ENCODE measurements at places on chromosomes 1 and 21.

DNA sequence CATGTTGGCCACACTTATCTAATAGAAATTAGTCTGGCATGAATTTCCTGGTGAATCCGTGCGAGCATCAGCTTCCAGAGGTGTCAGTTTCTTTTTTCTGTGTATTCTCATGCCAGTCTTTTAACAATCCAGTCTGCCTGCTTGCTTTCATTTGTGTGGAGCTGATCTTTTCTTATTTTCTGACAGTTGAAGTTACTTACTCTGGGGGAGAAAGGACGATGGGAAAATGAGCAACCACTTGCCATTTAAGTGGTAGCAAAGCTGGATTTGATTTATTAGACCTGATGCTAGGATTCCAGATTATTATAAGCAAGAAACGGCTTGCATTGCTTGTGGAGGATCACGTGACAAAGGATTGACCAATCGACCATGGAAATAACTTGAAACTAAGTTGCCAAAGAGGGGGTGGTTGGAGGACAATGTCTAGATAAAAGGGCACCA is 24.3 kb upstream of the APP start:
- no peak for DNase-seq

- no peak for DNase-seq
These were observed 93.6 kb upstream of the DEPDC1 start for GRCh38 chr1:68590473-68590872.

DNA sequence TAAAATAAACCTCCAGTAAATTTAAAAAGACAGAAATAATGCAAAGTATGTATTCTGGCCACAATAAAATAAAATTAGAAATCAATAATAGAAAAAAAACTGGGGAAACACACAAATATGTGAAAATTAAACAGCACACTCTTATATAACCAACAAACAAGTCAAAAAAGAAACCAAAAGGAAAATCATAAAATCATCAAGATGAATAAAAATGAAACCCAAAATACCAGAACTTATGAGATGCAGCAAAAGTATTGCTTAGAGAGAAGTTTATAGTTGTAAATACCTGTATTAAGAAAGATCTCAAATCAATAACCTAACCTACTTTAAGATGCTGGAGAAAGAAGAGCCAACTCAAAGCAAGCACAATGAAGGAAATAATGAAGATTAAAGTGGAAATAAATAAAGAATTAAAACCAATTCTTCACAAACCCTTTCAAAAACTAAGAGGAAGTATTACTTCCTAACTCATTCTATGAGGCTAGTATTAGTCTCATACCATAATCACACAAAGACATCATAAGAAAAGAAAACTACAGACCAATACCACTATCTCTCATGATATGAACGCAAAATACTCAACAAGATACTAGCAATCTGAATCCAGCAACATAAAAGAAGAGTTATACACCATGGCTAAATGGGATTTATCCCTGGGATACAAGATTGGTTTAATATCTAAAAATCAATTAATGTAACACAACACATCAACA is 6.4 kb upstream of the KRTAP10-3 start:
- DNase-seq, result no peak

GRCh38 chr1:203402629-203403337 is 51.9 kb upstream of the FMOD start:
- no peak for DNase-seq

DNA sequence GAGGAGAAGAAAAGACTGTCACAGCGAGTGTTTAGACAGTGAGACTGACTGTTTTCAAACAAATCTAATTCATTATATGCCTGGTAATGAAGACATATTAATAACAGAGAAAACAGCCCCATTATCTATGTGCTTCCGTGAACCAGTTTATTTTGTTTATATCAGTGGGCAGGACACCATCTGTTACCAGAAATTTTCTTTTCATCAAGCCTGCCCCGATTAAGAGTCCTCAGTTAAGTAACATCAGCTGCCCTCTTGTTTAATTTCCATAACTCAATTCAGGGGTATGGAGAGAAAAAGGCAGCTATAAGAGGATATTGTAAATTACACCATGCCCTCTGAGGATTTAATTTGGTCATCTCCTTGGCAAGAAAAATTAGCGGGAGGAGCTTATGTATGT is 94.0 kb downstream of the TMEM200B start:
- no peak for DNase-seq

GRCh38 chr1:183635099-183635605 is 431 bp downstream of the ARPC5 start:
- no peak for DNase-seq

GRCh38 chr1:243287652-243288051 is 31.8 kb downstream of the SDCCAG8 start:
- DNase-seq, result no peak

- DNase-seq, result no peak
These were observed 52.5 kb downstream of the DISC1 start for GRCh38 chr1:231679109-231679508.

DNA sequence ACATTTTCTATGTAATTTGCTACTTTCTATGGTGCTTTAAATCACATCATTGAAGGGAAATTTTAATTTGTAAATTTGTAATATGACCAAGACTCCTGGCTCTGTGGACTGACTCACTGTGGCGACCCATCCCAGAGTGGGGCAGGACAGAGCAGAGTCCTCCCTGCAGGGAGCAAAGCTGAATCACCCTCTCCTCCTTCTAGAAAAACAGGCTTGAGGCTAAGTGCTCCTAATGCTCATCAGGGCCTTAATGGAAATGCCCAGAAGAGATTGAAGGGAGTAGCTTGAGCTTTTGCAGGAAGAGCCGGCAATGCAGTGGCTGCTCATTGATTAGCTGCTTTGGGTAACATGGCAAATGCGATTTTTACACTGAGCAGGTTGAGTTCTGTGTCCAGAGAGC is 16.8 kb downstream of the S100A10 start:
- DNase-seq, result no peak

DNA sequence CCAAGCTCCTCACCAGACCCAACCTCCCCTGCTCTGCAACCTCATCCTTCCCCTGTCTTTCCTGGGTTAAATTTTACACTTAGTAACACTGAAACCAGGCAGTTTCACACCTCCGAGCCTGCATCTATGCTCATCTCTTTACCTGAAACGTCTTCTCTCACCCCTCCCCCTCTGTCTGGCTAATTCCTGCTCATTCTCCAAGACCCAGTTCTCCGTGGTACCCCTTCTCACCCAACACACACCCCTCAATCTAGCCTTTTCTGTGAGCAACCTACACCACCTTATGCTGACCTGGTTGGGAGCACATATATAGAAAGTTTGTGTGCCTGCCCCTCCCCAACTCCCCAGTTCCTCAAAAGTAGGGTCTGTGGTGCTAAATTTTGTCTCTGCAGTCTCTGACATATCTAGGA is 3.7 kb upstream of the KIAA1614 start:
- DNase-seq, result no peak

DNA sequence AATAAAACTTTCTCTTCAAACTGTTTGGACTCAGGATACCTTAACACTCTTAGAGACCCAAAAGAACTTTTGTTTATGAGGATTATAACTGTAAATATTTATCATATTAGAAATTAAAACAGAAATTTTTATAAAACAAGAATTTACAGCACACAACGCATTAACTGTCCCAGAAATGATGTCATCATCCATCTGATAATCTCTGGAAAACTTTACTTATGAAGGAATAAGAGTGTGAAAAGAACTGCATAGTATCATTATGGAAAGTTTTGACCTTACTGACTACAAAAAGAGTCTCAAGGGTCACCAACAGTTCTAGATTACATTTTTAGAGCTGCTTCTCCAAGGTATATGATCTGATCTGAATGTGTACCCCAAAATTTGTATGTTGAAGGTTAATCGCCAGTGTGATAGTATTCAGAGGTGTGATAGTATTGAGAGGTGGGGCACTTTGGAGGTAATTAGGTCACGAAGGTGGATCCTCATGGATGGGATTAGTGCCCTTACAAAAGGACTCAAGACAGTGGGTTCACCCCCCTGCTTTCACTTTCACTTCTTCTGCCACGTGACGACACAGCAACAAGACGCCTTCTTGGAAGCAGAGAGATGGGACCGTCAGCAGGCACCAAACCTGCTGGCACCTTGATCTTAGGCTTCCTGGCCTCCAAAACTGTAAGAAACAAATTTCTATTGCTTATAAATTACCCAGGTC is 95.7 kb upstream of the NR5A2 start:
- no peak for DNase-seq

- DNase-seq, result no peak
These were observed 13.0 kb downstream of the EDARADD start for GRCh38 chr1:236407059-236407458.

DNA sequence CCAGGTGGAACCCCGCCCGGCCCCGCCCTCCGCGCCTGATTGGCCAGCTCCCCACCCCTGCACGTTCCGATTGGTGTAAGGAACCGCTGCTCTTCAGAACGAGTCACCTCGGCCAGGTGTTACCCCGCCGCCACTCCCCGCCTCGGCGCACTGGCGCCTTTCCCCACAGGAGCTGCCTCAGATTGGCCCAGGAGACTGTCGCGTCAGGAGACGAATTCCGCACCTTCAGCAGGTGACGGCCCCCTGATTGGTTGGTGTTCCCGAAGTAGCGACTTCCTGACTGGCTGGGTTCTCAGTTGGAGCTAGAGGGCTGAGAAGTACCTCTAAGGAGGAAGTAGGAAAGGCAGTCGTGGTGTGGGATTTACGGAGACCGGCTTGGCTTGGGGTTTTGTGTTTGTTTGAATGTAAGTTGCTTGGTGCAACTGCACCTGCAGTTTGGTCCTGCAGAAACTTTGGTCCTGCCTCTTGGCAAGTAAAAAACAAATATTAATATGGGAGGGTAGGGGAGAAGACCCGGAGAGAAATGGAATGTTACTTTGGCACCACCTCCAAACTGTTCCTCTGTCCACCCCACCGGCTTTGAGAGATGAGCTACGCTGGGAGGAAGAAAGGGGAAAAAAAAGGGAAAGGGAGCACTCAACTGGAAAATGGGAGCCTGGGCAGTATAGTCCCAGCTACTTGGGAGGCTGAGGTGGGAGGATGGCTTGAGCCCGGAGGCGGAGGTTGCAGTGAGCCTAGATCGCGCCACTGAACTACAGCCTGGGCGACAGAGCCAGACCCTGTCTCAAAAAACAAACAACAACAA is 415 bp upstream of the F11R start:
- DNase-seq, result peak; percentile 99

DNA sequence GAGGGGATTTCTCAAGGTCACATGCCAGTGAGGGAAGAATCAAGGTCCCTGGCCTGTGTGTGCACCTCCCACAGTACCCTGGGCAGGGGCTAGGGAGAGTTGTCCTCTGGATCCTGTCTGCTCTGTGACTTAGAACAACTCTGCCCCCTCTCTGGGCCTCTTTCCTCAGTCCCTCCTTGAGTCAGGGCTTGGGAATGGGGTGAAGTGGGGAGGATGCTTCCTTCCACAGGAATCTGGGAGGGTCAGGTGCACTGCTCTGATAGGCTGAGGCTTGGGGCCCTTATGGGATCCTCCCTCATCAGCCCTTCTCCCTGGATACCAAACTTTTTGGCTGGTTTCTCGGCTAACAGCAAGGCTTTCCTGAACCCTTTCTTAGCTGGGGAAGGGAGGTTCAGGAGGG is 2.5 kb downstream of the TRNP1 start:
- DNase-seq, result no peak

GRCh38 chr1:164177118-164177517 is 381.9 kb upstream of the PBX1 start:
- no peak for DNase-seq
